ENCODE measurements at places on chromosomes 16 and 17.
A peak's percentile ranks its signal among the peaks of the same experiment; 100 is the strongest.

DNA sequence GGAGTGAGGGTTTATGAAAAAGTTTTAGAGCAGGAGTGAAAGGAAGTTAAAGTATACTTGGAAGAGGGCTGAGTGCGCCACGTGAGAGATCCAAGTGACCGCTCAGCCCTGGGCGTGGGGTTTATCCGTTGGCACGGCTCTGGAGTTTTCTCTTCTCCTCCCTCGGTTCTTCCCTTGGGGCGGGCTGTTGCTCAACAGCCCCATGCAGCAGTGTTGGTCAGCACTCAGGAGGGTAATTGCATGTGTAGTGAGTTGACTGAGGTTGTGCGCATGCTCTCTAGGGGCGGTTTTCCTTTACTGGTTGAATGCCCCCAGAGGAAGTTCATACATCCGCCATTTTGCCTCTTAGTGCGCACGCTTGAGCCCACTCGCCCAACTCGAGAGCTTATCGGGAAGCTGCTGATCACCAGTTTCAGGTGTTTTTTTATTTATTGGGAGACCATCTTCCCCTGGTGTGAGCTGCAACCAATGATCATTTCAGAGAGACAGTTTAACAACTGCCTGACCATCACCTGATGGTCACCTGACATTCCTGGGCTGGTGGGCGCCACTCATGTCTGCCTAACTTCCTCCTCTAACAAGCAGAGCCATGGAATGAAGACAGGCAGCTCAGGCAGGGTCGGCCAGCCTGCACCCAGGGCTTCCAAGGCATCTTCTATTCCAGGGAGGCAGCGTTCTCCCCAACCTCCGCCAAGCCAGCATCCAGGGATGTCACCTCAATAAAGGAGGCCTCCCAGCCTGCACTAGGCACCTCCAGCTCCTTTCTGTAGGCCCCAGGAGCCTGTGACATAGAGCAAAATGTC lies 41.3 kb upstream of the DNAH17 start:
- DNase-seq: no peak

DNA sequence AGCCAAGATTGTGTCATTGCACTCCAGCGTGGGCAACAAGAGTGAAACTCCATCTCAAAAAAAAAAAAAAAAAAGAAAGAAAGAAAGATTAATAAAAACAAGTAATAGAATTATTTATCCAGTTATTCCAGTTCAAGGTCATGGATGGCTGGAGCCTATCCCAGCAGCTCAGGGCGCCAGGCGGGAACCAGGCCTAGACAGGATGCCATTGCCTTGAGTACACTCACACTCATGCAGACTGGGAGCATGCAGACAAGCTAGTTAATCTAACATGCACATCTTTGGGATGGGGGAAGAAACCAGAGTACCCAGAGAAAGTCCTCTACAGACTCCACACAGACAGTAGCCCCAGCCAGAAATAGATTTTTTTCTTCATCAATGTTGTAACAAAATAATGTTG lies 17.9 kb downstream of the PDP2 start:
- no peak for DNase-seq

DNA sequence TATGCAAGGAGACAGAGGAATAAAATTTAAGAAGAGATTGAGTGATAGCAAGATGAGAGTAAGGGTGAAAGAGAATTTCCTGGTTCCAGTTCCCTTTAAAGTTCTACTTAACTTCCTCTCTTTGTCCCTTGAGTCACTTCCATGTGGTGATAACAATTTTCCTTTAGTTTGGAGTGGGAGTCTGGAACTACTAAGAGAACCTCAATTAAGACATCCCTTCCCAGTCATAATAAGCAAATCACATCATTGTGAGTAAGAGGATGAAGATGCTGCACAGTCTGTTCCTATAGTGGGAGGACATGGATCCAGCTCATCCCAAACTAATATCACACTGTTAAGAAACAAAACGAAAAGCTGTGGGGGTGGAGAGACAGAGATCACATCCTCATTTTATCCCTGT lies 24.4 kb downstream of the TBX21 start:
- no peak for DNase-seq

GRCh38 chr17:43701318-43701743 lies 39.6 kb upstream of the MEOX1 start:
- no peak for DNase-seq

- DNase-seq: no peak
Observed at GRCh38 chr17:54530398-54530797, 370.3 kb upstream of the TOM1L1 start.

GRCh38 chr17:233473-233941 lies 52.1 kb upstream of the DOC2B start:
- no peak for DNase-seq

GRCh38 chr17:246851-247421 lies 65.5 kb upstream of the DOC2B start:
- DNase-seq: no peak

GRCh38 chr16:56300891-56301850 lies 109.9 kb downstream of the GNAO1 start:
- no peak for DNase-seq

- DNase-seq: no peak
Observed at GRCh38 chr17:45383003-45383402, 49.7 kb downstream of the ARHGAP27 start.

DNA sequence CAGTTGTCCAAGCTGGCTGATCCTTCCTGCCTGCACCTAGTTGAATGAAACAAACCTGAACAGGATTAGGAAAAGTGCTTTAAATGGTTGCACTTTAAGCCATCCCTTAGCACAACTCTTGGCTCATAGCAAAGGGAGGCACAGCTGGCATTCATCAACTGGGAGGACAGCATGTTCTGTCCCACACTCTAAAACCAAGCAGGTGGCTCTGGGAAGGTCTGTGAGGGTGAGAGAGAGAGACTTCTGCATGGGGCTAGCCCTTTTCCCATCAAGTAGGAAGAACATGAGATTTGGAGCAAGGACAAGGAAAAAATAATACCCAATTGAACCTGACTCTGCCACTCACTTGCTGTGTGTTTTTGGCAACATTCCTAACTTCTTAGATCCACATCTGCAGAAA lies 140.9 kb upstream of the CCL2 start:
- DNase-seq: no peak

DNA sequence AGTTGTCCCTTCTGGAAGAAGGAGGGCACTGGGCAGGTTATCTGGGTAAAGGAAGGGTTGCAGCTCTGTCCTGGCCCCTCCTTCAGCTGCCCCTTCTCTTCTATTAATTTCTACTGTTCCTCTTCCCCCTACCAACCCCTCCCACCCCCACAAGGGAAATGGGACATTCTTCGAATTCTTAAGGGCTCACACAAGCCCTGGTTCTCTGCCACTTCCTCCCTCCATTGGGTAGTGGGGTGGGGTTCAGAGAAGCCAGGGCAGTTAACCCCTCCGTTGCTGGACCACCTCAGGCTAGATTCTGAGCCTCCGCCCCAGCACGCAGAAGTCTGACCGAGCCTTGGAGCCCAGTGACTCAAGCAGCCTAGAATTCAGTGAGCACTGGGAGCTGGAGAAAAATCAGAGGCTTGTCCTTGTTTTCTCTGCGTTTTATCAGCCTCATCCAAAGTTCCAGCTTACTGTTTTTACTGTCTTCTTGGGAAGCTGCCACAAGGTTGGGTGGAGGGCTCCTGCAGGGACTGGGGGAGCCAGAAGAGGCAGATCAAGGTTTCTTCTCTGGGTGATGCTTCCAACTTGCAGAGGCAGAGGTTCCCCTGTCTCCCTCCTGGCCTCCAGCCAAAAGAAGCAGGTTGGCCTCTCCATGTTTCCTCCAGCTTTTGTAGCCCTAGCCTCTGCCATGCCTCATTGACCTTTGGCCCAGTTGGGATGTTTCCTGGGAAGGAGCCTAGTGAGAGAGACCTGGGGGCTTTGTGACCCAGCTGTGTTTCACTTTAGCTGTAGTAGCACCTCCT lies 10.2 kb downstream of the LASP1 start:
- no peak for DNase-seq

DNA sequence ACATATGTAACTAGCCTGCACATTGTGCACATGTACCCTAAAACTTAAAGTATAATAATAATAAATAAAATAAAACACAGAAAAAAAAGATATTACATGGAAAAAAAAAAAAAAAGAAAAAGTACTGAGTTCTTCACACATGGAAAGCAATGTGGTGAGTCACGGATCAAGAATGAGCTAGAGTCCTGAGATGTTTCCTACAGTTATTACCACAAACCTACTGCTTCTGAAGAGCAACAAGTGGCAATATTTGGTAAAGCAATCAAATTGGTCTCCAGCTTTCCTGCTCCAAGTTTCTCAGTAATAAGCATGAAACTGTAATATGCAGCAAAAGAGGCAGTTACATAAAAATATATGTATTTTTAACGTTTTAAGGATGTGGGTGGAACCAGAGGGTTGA lies 223.3 kb upstream of the SALL1 start:
- no peak for DNase-seq

GRCh38 chr17:77423589-77424451 lies 283.1 kb downstream of the SEC14L1 start:
- peak; percentile 69 for DNase-seq

- DNase-seq: no peak
Observed at GRCh38 chr17:53032861-53033271, 789.9 kb upstream of the KIF2B start.

GRCh38 chr17:34669511-34669910 lies 90.1 kb downstream of the TMEM132E start:
- DNase-seq: no peak

DNA sequence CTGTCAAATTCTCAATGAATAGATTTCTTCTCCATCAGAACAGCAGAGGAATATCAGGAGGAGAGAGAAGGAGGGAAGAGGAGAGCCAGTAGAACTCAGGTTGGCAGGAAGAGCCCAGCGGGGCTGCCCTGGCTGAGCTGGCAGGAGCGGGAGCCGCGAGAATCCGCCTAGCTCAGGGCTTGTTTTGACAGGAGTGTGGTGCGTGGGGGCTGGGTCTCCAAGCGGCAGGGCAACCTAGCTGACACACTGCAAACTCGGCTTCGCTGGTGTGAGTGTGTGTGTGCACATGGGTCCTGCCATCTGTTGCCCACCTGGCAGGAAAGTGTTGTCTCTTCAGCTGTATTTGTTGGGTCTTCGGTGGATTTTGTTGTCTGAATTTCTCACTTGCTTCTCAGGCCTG lies 27.9 kb upstream of the BCAR1 start:
- no peak for DNase-seq

GRCh38 chr17:79761894-79762589 lies 15.9 kb upstream of the CBX2 start:
- no peak for DNase-seq

DNA sequence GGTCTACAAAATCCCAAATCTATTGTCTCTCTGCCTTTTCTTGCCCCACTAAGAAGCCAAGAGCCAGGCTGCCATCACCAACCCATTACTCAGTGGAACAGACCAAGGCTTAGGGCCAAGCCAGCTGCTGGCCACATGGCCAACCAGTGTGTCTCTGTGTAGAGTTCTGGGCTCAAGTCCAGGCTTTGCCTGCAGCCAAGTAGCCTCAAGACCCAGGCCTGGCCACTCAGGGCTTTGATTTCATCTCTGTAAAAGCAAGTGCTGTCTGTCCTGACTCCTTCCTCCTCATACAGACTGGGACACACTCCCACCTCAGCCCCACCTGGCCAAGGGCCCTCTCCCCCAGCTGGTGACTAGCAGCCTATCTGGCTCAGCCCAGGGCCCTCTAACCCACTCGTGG lies 14.6 kb downstream of the SREBF1 start:
- peak; percentile 93 for DNase-seq

DNA sequence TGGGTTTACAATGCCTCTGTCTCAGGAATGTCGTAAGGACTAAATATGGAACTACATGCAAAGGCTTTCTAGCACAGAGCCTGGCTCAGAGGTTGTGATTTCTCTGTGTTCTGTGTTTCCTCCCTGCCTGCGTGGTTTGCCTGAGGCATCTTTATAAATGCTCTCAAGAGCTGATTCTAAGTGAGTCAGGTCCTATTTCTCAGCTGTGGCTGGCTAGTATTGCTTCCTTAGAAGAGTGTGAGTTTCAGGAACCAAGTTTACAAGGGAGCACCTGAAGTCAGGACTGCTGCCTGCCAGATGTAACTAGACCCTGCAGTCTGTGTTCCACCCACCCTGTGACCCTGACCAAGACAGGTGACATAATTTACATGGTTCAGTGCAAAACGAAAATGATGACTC lies 8.0 kb upstream of the CCL1 start:
- DNase-seq: no peak

- DNase-seq: peak; percentile 62
Observed at GRCh38 chr17:40490289-40490853, 11.1 kb downstream of the TNS4 start.

GRCh38 chr16:53421248-53421647 lies 13.0 kb upstream of the RBL2 start:
- no peak for DNase-seq

- no peak for DNase-seq
Observed at GRCh38 chr17:52147872-52148271, 10.6 kb downstream of the CA10 start.

DNA sequence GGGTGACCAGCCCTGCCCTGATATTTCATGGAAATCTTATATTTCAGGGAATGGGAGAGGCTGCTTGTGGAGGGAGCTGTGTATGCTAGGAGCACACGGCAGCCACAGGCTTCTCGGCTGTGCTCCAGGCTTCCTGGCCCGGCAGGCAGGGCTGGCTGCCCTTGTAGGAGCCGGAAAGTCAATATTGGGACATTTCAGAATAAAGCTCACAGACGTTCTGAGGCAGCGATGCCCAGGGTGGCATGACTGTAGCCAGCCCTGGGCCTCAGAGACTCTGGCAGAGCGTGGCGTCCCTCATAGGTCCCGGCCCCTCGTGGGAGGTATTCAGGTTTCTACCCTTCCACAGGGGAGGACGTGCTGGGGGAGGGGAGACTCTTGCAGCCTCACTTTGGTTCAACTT lies 65.7 kb downstream of the BANP start:
- peak; percentile 25 for DNase-seq

DNA sequence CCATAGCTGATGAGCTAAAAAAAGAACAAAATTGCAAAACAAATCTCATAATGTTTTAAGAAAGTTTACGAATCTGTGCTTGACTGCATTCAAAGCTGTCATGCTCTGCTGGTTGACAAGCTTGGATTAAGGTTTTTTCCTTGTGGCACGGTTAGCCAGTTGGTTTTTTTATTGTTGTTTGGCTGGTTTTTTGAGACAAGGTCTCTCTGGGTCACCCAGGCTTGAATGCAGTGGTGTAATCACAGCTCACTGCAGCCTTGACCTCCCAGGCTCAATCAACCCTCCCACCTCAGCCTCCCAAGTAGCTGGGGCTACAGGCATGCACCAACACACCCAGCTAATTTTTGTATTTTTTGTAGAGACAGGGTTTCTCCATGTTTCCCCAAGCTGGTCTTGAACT lies 45.7 kb downstream of the PHKB start:
- DNase-seq: no peak

- DNase-seq: no peak
Observed at GRCh38 chr17:37447641-37448040, 41.0 kb downstream of the TADA2A start.

GRCh38 chr17:75348386-75349012 lies 57.0 kb downstream of the GRB2 start:
- no peak for DNase-seq

All from dorsolateral prefrontal cortex (tissue), 122 donors.